ENCODE measurements at places on chromosomes 12 and 14.

DNA sequence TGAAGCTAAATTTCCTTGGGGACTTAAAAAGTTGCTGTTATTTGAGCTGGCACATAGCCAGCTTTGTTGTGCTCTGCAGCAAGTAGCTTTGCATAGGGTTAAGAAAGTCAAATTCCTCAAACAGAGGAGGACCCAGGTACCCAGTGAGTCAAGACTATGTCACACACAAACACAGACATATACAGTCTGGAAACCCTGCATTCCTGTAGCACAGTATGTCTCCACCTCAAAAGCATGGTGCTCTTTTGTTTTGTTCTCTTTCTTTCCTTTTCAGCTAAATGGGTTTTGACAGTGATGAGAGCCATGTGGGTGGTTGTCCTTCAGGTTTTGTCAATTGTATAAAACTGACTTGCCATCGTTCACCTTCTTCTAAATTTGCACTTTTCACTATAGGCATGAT is 179.6 kb upstream of the DIO2 start:
- peak; percentile 60 for DNase-seq

DNA sequence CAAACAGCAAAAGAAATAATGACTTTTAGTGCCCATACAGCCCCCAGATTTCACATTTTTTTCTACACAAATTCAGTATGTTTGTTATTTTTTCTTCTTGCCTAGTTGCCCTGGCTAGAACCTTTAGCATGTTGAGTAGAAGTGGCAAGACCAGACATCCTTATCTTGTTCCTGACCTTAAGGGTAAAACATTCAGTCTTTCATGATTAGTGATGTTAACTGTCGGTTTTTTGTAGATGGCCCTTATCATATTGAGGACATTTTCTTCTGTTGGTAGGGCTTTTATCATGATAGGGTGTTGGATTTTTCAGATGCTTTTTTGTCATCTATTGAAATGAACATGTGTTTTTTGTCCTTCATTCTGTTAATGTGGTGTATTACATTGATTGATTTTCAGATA is 17.1 kb downstream of the IRAK3 start:
- DNase-seq: no peak

DNA sequence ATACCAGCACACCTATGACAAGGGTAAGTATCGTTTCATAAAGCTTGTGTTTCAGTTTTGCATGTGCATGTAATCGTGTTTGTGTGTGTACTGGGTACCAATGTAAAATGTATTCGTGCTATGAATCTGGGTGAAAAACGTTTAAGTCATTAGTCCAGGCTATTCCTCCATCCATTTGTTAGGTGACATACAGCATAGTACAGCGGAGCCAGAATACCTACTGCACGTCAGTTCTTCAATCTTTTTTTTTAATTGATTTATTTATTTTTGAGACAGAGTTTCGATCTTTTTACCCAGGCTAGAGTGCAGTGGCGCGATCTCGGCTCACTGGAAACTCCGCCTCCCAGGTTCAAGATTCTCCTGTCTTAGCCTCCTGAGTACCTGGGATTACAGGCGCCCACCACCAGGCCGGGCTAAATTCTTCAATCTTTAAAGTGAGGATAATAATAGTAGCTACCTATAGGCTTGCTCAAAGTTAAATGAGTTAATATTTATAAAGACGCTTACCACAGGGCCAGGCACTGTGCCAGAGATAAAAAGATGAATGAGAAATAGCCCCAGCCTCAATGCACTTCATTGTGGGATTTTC is 661 bp upstream of the RPS26 start:
- no peak for DNase-seq

DNA sequence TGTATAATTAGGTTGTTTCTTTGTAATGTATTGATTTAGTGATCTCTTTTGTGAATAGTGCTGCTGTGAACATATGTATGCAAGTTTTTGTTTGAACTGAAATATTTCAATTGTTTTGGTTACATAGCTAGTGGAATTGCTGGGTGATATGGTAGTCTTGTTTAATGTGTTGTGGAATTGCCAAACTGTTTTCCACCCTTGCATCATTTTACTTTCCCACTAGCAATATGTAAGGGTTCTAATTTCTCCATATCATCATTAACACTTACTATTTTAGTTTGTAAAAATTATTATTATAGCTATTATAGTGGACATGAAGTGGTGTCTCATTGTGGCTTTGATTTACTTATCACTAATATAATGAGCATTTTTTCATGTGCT is 5.9 kb downstream of the G2E3 start:
- DNase-seq: no peak

DNA sequence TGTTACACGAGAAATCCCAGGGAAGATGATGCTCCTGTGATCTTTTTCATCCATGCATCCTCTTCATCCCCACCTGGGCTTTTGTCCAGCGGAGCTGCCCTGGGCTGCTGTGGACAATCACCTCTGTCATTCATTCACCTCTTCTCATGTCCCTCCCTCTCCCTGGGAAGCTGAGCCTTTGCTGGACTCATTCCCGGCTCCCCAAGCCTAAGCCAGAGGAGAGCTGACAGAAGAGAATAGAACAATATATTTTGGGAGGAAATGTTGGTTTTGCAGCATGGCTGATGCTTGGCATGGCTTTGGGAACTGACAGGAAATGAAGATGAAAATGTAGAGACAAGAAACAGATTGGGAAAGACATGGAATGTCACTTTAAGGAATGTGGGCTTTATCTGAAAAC is 177.4 kb downstream of the DICER1 start:
- no peak for DNase-seq

- DNase-seq: no peak
Measured at GRCh38 chr14:102784892-102785594, 7.8 kb downstream of the TRAF3 start.

- peak; percentile 38 for DNase-seq
Measured at GRCh38 chr14:83478741-83479140, 1945.1 kb upstream of the SEL1L start.

DNA sequence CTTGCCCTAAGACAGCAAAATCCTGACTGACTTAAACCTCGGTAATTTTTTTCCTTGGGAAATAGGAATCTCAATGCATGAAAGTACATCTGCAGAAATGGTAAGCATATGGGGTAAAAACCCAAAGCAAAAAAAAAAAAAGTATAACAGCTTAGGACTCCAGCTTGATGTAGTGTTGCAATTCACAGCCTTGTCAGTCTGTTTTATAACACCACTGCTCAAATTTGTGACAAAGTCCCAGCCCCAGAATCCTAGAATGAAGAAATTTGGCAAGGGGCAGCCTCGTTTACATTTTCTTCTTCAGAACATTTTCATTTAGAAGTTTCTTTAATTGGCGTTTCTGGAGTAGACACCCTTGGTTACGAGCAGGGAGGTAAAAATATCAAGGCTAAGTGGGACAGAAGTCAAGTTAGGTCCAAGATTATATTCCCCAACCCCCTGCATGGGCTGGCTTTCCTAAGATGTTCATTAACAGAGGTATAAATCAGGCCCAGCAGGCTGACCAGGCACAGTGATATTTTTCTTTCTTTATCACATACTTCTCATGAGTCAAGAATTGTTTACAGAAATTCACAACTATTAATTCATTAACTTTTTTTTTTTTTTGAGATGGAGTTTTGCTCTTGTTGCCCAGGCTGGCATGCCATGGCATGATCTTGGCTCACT is 424.0 kb downstream of the RMST start:
- DNase-seq: no peak

DNA sequence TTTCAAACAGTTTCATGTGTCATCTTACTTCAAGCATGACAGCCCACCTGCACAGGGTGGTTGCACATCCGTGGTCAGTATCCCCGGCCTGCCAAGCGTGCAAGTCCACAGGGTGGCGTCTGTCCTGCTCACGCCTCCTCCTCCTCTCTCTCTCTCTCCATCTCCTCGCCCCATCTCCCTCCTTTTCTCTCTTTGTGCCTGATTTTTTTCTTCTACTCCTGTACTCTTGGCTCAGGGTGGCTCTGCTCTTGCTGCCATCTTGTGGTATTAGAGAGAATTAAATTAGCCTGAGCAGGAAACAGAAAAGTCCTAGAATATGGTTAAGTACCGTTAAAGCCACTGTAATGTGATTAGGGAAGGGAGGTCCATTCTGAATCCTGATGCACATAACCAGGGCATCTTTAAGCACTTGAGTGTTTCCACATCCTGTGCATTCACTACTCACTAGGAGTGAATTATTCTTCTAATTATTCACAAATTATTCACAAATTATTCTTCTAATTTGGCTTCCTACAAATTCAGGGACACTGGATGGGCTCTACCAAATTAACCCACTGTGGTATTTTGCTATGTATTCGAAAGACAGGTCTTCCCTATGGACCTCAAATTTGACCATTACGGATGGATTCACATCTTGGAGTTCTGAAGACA is 25.5 kb upstream of the DTX1 start:
- DNase-seq: peak; percentile 69

DNA sequence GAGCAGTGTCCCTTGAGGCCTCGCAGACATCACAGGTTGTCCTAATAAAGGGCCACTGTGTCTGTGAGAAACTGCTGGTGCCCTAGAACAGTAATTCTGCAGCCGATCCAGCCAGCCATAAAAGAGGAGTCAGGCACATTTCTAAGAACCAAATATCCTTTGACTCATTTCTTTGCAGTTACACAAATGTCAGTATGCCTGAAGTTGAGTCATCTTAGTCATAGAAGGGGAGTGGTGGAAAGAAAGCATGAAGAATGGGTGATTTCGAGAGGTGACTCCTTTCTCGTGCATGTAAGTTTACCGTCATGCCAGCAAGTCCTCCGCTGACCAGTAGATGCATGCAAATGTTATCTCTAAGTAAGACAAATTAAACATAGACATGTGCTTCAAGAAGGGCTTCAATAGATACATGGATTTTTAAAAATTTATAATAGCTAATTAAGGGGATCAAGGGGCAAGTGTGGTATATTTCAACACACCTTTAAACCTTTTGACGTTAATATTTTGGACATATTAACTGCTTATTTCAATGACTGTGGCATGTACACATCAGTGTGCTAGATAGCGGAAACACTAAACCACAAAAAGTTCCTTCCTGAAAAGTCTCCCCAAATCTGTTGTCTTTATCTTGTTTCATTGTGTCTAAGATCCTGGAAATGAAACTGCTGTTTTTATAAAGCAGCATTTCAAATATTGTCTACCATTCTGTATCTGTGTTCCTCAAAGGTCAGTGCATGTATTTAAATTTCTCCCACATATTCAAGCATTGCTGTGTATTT is 497.4 kb downstream of the NPAS3 start:
- peak; percentile 62 for DNase-seq

GRCh38 chr14:95221531-95221930 is 64.2 kb upstream of the DICER1 start:
- no peak for DNase-seq

GRCh38 chr14:55699131-55700057 is 119.4 kb downstream of the KTN1 start:
- DNase-seq: peak; percentile 73

- DNase-seq: no peak
Measured at GRCh38 chr12:27747111-27747820, 32.8 kb upstream of the KLHL42 start.

DNA sequence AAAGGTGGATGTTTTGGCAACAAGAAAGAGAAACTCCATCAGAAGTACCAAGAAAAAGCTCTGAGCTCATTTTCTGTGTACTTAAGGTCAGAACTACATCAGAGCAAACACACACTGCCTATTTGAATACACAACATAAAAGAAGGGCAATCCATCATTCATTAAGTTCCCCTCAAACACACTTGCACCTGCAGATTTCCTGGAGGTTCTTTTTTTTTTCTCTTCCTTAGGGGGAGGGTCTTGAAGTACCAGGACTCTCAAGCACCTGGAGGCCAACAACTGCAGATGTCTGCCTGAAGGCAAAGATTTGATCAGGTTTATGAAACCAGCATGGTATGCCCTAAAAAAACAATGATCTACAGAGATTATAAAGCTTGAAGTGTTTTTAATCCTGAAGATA is 26.1 kb upstream of the PTHLH start:
- DNase-seq: no peak

- DNase-seq: no peak
Measured at GRCh38 chr12:67816269-67816668, 167.7 kb downstream of the DYRK2 start.

DNA sequence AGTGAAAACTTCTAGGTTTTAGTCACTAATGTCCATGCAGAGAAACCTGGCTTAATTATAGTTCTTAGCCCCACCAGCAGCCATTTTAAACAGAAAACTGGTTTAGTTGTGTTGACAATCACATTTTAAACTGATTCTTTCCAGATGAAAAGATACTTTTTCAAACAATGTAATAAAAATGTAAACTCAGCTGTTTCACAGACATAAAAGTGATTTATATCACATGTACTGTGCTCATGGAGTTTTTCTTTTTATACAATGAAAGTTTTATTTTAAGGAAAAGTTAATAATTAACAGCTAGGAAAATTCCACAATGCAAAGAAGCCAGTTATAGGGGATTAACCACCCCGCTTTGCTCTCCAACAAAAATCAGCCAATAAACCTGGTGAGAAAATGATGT is 129.7 kb downstream of the PAX9 start:
- no peak for DNase-seq

DNA sequence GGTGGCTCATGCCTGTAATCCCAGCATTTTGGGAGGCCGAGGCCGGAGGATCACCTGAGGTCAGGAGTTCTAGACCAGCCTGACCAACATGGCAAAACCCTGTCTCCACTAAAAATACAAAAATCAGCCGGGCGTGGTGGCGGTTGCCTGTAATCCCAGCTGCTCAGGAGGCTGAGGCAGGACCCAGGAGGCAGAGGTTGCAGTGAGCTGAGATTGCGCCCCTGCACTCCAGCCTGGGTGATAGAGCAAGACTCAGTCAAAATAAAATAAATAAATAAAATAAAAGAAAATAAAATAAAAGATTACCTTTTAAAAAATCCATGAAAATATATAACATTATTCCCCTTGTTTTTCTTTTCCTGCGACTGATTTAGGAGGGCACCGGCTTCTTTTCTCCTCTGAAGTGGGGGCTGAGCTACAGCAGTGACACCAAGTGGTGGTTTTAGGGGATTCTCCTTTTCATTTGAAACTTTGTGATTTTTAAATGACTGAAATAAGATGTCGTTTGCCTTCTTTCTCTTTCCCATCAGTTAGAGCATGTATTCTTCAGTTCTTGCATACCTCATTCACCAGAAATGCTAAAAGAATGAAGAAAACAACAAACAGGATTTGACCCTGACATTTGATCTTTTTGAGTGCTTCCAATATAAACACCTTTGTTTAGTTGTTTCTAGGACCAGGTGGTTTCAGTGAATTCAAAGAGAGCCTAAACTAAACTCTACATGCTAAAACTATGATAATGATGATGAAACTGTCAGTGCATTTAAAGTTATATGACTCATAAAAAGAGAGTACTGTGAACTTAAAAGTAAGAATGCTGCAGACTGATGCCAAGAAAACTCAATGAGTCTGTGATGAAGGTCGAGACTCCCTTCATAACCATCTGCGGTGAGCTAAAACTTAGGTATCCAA is 22.6 kb upstream of the PKP2 start:
- peak; percentile 18 for DNase-seq

Measured in EH (cell line).